ELF-1 (cell line): ENCODE measurements at places on chromosomes 2 and 18.

GRCh38 chr2:51722311-51722710, 690.4 kb upstream of the NRXN1 start:
- no peak for DNase-seq

DNA sequence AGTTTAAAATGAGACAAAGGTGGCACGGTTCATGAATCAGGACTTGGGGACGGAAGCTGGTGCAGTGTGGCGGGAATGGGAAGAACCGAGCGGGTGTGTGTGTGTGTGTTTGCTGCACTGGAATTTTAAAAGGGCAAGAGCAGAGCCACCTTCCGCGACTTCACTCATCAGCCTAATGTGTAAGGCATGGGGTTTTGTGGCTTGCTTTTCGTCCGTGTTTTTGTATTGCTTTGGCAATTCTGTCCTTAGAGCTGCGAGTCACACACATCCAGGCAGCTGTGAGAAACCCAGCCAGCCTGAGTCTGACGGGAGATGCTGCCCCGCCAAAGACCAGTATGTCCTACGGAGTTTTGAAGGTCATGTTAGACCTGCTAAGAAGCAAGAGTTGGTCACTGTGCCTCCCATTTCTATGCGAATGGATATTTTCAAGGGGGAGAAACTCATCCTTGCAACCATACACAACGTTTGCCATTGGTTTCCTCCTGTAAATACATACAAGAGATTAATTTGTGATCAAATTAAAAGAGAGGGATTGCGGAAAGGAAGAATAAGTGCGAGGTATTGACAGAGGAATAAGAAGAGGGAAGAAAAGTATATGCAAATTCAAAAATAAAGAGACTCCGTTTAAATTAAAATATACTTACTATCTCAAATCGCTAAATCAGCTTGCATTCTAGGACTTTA, 665 bp upstream of the CACNB4 start:
- peak; percentile 45 for DNase-seq

DNA sequence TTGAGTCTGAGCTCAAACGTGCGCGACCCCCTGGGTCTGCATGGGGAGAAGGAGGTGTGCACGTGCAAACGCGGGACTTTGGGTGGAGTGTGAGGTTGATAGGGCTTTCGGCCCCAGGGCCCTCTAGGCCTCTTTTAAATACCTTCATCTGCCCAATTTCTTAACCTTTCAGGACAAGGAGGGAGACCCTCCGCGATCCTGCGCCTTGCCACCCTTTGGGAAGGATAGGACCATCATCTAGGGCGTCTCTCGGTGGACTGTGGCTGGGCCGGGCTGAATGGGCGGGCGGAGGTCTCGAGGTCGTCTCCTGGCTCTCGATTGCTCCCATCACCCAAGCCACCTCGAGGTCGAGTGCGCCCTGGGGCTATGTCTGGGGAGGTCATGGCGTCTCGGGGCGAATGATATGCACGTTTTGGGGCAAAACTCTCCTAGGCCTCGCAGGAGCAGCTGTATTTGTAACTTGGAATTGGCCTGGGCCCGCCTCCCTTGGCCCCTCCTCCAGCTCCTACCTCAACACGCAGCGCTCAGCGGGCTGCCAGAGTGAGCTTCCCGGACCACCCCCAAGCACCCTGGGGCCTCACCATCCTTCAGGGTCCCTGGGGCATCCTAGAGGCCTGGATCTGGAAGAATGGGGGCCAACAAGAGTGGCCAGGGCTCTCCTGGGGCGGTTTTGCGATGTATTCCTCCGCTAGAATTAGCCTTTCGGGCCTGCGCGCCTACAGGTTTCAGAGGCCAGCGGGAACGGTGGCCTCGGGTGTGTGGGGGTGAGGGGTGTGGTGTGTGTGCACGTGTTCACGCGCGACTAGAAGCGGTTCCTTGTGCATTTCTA, 8.7 kb upstream of the SIX3 start:
- DNase-seq = peak; percentile 60

DNA sequence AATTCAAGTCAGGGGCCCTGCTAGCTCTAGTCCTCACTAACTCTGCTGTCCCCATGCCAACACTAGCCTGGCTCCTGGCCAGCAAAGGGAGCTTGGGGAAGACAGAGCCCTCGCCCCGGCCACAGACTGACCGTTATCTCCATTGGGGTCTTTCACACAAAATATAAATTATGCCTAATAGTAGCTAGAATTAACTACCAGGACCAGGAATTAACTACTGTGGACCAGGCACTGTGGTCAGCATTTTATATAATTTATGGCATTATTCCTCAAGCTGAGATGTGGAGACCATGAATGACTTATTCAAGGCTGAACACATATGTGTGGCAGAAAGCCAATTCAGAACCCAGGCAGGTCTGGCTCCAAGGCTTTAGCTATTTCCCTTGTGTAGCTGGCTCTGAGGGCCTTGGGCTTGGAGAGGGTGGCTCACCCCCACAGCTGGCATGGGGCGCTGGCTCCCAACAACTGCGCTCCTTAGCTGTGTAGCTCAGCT, 49.2 kb downstream of the CELF4 start:
- no peak for DNase-seq

GRCh38 chr2:192357217-192357616, 162.5 kb upstream of the TMEFF2 start:
- DNase-seq = no peak

GRCh38 chr2:79771493-79771892, 258.6 kb downstream of the CTNNA2 start:
- DNase-seq = no peak

DNA sequence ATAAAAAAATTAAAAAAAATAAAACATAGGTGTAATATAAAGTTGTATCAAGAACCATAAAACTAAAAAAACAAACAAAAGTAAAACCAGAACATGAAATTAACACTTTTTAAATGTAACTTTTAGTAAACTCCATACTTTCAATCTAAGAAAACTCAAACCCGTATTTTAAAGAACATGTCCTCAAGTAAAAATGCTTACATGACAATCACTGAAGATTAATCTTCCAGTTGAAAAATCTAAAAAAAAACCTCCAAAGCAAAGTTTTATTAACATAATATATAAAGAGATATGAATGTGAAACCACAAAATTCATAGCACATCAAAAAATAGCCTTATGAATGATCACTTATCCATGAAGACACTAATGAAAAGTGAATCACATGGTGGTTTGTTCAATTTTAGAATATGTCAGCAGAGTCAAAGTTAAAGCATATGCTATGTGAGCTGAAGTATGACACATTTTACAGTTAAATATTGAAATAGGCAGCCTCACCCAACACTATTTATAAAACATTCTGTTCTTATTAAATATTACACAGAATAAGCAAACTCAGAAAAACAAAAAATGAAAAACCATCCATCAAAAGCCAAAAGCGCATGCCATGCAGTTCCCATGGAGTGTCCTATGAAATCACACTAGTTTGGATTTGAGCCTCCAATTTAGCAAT, 23.1 kb upstream of the CHAC2 start:
- no peak for DNase-seq

GRCh38 chr18:12304351-12305210, 3.5 kb upstream of the TUBB6 start:
- no peak for DNase-seq

DNA sequence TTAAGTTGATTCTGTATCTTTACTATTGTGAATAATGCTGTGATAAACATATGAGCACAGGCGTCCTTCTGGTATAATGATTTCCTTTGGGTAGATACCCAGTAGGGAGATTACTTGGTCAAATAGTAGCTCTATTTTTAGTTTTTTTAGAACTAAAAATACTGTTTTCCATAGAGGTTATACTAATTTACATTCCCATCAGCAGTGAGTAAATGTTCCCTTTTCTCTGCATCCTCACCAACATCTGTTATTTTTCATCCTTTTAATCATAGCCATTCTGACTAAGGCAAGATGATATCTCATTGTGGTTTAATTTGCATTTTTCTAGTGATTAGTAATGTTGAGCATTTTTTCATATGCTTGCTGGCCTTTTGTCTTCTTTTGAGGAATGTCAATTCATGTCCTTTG, 35.1 kb downstream of the PMS1 start:
- no peak for DNase-seq
